ENCODE measurements at places on chromosomes 7 and 10.

DNA sequence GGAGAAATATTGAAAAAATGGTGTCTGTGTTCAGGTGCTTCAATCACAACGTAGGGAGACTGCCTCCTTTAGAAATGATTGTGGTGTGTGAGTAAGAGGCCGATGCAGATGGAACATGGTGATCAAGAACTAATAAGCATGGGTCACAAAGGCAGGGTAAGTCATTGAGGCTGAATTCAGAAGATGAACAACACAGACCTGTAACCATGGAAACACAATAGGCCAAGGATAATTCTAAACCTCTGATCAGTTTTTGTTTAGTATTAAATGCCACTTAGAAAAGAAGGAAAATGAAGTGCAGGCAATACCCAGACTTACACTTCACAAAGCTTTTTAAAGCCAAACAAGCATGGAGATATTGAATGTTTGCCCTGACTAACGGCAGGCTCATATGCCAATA is 32.8 kb upstream of the TAS2R16 start:
- DNase-seq = no peak

GRCh38 chr7:50832744-50833143 is 50.0 kb upstream of the GRB10 start:
- no peak for DNase-seq

GRCh38 chr10:116017405-116017804 is 255.6 kb downstream of the GFRA1 start:
- DNase-seq = no peak

DNA sequence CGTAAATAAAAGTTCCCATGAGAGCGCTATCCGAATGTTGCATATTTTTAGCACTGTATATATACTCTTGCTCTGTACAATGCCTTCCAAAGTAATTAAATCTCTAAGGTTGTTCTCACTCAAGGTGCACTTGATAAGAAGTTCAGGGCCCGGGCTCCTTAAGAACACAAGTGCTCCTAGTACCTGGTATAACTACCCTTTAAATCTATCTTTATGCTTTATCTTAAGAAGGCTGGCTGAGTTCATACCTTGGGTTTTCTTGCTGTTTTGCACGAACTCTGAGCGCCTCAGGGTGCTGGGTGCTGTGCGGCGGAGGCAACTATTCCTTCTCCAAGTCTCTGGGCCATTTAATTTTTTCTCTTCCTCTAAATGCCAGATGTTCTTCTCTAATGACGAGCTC is 80.4 kb downstream of the DNMBP start:
- no peak for DNase-seq

GRCh38 chr7:50826371-50827172 is 43.9 kb upstream of the GRB10 start:
- no peak for DNase-seq
